ENCODE measurements at places on chromosomes 6 and 20.

- DNase-seq = no peak
These were observed 31.0 kb downstream of the DLGAP4 start for GRCh38 chr20:36336954-36337704.

GRCh38 chr20:41345729-41346067 is 5.1 kb downstream of the LPIN3 start:
- no peak for DNase-seq

- no peak for DNase-seq
These were observed 2.5 kb upstream of the APOBEC2 start for GRCh38 chr6:41050536-41050935.

- no peak for DNase-seq
These were observed 7.5 kb downstream of the HMGN4 start for GRCh38 chr6:26545627-26546026.

DNA sequence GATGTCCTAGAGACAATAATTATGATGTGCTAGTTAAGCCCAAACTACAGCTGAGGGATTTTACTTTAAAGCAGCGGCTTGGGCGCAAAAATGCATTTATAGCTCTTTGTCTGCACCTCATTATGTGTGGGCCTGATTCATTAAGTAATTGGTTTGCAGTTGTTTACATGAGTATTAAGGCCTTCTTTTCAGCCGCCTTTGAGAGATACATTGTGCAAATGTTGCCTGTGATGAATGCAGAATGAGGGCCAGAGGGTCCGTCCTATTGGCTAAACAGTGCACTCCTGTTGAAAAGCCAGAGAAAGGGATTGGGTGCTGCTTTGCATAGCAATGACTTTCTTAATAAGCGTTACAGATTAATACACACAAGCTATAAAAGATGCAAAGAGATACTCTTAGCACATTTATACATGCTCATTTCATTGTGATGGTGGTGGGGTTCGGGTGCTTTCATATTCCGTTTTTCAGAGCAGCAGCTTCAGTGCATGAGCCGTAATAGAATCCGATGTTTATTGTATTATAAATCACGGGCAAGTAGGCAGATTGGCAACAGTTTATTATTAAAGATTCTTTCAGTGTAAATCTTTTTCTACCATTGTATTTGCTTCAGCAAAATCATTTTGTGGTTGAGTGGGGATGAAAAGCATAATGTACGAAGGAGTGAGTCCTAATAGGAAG is 68.2 kb upstream of the XRN2 start:
- DNase-seq = no peak

DNA sequence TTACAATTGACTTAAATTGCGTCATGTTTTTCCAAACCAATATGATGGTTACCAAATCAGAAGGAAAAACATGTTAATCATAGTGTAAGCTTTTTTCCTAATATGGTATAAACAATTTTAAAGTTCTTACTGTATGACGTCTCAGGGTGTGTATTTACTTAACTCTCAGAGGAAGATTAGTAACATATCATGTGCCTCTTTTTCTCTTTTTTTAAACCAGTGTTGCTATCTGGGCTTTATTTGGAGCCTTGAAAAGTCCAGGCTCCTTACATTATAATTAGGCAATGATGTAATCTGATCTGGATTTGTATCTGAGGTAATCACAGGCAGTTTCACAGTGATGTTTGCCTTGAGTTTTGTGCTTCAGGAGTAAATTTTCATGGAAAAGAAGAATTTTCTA is 20.4 kb upstream of the RAB23 start:
- no peak for DNase-seq

- DNase-seq = no peak
These were observed 19.0 kb downstream of the TOMM34 start for GRCh38 chr20:44941120-44941691.

DNA sequence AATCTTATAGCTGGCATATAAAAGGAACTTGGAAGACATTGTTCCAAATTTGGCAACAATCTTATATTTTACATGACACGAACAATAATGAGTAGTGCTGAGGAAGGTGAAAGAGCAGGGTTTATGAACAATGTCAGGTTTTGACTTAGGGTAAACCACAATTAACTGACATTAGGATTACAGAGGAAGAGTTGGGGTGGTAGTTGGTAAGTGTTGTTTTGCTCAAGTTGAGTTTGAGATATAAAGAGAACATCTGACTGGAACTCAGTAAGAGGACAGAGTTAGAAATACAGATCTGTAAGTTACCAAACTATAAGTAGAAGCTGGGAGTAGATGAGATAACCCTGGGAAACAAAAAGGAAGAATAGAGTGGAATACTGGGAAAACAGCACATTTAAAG is 15.1 kb downstream of the RTN4IP1 start:
- no peak for DNase-seq

GRCh38 chr6:148348335-148348734 is 5.7 kb downstream of the SASH1 start:
- no peak for DNase-seq

GRCh38 chr6:107180099-107180498 is 64.8 kb upstream of the BEND3 start:
- no peak for DNase-seq

GRCh38 chr6:30599625-30600324 is 17.3 kb downstream of the PPP1R10 start:
- DNase-seq = no peak

GRCh38 chr6:16421462-16421960 is 183.1 kb downstream of the GMPR start:
- DNase-seq = no peak

GRCh38 chr6:134425513-134425912 is 107.6 kb upstream of the SGK1 start:
- DNase-seq = no peak

DNA sequence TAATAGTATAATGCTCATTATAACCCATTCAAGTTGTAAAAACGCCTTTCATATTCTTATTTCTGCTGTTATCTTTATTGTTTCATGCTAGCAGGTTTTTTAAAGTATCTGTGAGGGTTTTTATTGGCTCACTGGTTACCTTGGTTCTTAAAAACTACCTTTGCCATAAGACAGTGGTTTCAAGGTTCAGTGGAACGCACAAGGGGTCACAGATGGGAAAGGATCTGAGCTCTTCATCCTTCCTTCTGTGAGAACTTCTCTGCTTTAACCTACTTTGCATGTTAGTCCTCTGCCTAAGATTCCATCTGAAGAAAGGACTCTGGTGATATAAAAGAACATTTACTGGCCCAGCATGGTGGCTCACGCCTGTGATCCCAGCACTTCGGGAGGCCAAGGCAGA is 492.6 kb downstream of the CD83 start:
- DNase-seq = no peak

GRCh38 chr20:39249798-39250197 is 287.7 kb downstream of the DHX35 start:
- no peak for DNase-seq

GRCh38 chr6:36627801-36628246 is 33.7 kb downstream of the SRSF3 start:
- DNase-seq = no peak

- no peak for DNase-seq
These were observed 188.9 kb downstream of the PRKN start for GRCh38 chr6:162538643-162539064.

GRCh38 chr6:5846335-5846734 is 160.4 kb downstream of the NRN1 start:
- DNase-seq = no peak

DNA sequence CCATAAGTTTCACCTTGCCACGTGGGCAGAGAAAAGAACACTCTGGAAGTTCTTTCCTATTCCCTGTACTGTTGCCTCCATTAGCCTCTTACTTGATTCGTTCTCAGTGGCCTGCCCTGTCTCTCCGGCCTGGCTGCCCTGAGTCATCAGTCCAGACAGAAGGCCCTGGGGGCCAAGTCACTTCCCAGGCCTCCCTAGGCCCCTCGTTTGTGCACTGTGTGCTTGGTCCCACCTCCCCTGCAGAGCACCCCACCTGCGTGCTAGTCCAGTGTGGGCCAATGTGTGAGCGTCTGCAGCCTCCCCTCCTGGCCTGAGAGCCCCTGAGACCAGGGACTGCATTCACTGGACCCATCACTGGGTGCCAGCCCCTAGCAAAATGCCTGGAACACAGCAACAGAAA is 191.2 kb upstream of the RREB1 start:
- DNase-seq = no peak

- no peak for DNase-seq
These were observed 449.5 kb downstream of the PHF3 start for GRCh38 chr6:64085126-64085525.

DNA sequence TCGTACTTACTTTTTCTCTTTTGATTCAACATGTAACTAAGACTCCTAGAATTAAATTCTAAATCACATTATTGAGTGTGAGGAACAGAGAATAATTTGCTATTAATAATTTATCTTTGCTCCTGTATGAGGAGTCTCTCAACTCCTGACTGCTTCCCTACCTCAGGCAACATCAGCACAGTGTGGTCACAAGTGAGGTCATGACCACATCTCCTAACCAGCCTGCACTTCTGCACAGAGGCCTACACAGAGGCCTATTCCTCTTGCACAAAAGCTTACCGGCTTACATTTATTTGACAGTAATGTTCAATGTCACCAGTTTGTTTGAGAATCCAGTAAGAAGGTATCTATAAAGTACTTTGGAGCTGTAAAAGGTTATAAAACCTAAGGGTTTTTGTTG is 637.4 kb upstream of the MARCKS start:
- no peak for DNase-seq

- no peak for DNase-seq
These were observed 3.4 kb downstream of the SERAC1 start for GRCh38 chr6:158164579-158165170.

DNA sequence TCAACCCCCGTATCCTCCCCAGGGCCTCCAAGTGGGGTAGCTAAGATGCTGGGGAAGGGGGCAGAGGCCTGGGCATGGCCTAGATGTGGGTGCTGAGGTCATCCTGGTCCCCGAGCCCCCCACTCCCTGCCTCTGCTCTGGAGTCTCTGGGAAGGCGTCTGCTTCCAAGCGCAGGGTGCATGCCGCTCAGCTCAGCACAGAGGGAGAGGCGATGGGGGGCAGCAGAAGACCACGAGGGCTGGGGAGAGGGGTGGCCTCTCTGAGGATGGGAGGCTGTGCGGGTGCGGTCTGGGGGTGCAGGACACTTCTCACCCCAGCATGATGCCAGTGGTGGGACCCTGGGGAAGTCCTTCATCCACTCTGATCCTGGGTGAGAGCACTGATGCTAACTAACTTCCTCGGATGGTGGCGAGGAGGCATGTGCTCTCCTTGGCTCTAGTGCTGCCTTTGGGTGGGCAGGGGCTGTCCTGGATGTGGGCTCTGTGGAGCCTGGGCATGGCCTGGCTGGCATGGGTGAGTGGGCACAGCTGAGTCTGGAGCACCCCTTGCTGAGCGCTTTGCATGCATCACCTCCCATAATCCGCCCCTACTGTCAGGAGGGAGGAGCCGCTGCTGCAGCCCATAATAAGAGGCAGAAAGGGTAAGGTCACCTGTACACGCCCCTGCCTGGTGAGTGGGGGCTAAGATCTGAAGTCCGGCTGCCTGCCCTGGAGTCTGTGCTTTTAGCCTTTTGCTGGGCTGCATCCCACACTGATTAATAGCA is 34.7 kb downstream of the EFCAB8 start:
- DNase-seq = no peak

DNA sequence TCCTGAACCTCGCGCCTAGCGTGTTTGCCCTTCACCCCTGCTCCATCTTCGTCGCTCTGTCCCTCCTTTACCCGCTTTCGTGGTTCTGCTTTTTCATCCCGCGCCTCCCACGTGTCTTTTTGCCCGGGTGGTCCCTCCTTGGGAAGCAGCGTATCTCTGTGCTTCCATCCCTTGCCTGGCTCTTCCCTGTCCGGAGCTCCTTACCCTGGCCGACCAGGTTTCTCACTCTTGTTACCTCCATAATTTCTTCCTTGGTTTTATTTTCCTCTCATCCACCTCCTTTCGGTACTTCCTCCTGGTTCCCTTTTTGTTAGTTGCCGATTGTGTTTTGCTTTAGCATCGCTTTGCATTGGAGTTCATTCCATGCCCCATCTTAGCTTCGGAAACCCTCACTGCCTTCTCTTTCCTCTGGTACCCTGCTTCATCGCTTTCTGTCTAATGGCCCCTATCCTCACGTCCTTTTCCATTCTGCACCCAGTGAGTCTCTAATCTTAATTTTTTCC is 735 bp downstream of the FAM135A start:
- DNase-seq = no peak

DNA sequence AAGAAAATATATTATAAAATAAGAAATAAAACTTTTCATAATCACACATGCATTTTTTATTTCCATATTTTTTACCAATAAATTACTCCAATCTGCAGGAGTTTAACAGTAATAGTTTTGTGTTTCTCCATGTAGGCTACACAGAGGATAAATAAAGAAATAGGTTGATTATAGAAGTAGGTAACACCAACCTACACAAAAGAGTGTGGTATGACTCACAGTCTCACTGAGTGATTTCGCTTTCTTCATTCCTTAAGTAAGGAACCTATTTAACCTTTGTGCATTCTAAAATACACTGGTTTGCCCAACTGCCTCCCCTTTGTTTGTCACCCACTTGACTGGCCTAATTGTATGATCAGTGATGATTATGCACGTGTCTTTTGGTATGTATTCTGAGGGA is 244.2 kb upstream of the RIMS1 start:
- DNase-seq = no peak

GRCh38 chr6:63268574-63268973 is 51.2 kb downstream of the LGSN start:
- no peak for DNase-seq

- no peak for DNase-seq
These were observed 128.6 kb downstream of the RNF144B start for GRCh38 chr6:18515767-18516166.

DNA sequence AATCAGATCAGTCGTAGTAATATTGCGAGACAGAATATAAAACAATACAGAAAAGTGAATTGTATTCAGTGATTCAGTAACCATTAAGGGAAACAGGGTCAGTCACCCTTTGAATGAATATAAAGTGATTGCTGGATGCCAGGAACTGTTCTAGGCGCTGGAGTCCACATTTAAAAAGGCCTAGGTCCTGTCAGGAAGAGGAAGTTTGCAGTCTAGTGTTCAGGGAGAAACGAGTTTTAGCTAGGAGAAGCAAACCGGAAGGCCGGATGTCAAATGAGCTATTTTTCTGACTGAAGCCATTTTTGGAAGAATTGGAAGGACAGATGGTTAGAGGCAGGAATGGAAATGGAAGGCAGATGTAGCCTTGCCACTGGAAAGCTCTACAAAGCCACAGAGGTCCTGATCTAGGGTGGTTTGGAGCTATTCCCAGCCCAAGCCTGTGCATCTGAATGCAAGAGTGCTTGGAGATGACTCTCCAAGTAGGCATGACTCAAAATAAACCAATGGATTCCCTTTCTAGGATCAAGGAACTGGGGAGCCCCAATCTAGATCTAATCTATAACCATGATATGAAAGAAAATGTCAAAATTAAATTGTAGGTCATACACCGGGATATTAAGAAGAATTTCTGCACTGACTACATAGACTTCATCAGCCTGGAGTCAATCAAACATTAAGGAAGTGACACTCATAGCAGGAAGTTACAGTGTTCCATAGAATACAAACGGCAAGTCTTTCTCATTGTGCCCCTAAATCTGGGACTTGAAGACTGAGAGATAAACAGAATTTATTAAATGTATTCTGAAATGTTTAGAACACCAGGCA is 36.8 kb upstream of the CDKAL1 start:
- DNase-seq = no peak

Data from stimulated activated CD4-positive, alpha-beta T cell treated with anti-CD3 and anti-CD28 coated beads, Interleukin-1b, Interleukin-23, amount 100 ng/mL, for 1 hour (primary cell).